ENCODE measurements at places on chromosomes 16 and 17. TPM values are rescaled to one million over a fixed set of nuclear protein-coding genes. Genes with fewer than 3 reads are reported as not detected.

ARHGAP23 gene
- 21.9 TPM for total RNA-seq

PRDM7 gene
- not detected for total RNA-seq

ZNF19 gene
- 3.2 TPM for total RNA-seq

KRT14 gene
- total RNA-seq, result 2,248 TPM

CHRNE gene
- 0.64 TPM for total RNA-seq

GLYR1 gene
- total RNA-seq, result 41.0 TPM

PPP4C gene
- 146 TPM for total RNA-seq
